ENCODE measurements at places on chromosomes 3 and 15.

DNA sequence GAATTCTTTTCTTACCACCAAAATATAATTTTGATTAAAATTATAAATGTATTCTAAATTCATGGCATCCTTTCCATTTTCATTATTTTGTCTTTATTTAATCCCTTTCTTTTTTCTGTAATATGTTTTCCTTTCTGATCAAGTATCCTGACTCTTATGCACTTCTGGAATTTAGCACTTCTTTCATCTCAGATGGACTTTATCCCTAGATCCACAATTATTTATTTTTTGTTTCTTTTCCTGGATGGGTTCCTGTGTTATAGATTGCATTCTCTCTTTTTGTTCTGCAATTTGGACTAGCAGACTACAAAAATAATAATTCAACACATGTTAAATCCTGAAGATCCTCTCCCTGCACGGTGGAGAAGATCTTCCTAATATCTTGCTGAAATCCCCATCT lies 76.9 kb upstream of the CDIN1 start:
- no peak for DNase-seq

GRCh38 chr3:52036829-52037228 lies 19.5 kb downstream of the DUSP7 start:
- DNase-seq = no peak

- no peak for DNase-seq
These were observed 37.4 kb downstream of the TNK2 start for GRCh38 chr3:195870937-195871336.

- DNase-seq = no peak
These were observed 78.1 kb downstream of the CADPS start for GRCh38 chr3:62797132-62797531.

DNA sequence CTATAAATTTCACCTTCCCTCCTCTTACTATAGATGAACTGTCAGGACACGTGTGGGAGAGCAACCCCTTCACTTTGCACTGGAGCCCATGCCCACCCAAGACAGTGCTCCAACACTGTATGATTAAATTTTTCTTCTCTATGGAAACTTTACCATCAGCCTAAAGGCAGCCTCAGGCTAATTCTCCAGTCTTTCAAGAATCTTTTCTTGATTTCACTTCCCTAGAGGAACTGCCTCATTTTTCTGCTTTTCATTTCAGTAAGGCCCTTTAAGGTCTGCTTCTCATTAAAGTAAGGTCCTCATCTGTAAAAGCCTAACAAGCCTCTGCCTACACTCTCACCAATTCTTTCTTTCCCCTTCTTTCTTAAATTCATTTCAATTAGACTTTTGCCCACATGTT lies 137.3 kb downstream of the KCNMB2 start:
- DNase-seq = no peak

DNA sequence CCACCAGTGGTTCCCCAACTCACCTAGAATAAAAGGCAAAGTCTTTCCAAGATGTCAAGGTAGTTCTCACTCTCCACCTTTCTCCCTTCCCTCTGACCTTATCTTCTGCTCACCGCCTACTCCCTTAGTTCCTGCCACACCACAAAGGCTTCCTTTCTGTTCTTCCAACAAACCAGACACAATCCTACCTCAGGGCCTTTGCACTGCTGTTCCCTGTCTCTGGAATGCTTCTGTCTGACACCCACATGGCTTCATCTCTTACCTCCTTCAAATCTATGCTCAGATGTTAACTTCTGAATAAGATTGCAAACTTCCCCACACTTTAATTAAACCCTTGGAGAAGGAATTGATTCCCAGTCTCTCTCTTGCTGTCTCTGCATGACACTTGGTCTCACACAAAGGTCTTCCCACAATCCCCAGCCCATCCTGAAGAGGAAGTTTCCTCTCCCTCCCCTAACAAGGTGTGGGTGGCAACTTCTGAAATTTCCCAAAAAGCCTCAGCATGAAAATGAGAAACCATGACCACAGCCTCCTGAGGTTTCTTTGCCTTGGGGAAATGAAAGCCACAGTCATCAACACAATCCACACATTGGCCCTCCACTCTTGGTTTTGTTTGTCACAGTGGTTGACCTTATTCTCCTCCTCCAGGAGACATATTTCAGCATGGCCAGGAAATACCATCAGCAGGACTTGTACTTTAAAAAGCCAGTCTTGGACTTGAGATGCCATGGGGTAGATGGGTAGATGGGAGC lies 3.0 kb upstream of the RYK start:
- DNase-seq = no peak

DNA sequence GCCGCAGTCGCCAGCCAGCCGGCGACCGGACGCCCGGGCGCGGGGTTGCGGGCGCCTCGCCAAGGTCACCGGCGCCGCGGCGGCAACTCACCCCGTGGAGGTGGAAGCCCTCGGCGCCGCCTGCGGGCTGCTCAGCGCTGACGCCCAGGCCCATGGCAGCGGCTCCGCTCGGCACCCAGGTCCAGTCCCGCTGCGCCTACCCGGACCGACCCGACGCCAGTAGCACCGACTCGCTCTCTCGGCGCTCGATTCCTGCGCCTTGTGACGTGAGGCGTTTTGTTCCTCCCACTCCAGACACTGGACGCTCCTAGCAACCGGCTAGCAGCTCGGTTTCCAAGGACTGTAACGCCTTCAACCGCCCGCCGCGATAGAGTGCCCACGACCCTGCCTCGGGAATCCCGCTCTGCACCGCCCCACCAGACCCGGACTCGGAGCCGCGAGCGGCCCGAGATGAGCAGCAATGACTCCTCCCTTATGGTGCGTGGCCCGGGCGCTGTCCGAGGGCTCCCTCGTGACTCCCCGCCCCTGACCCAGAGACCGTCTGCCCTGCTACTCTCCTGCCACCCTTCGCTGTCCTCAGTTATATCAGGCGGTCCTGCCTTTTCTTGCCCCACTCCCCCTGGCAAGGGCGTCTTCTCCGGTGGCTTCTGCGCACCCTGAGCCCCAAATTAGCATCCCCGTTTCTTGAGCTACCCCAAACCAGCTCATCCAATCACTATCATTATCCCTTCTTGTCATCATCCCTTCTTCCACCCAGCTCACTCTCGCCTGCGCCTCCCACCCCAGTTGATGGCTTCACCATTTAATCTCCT lies at the start of the genes GORASP1 and TTC21A:
Gene GORASP1 (minus strand): TSS at position 240 of the 812 bp plus-strand sequence. CDS start 86 bp downstream, at position 154.
Gene TTC21A (plus strand): TSS at position 293 of the 812 bp plus-strand sequence. CDS start 158 bp downstream, at position 451.
- no peak for DNase-seq

GRCh38 chr15:28914046-28914445 lies 28.3 kb downstream of the APBA2 start:
- DNase-seq = no peak

- DNase-seq = no peak
These were observed 142.8 kb upstream of the TOPAZ1 start for GRCh38 chr3:44098656-44099415.

GRCh38 chr15:56099311-56099710 lies 105.9 kb upstream of the NEDD4 start:
- DNase-seq = no peak

DNA sequence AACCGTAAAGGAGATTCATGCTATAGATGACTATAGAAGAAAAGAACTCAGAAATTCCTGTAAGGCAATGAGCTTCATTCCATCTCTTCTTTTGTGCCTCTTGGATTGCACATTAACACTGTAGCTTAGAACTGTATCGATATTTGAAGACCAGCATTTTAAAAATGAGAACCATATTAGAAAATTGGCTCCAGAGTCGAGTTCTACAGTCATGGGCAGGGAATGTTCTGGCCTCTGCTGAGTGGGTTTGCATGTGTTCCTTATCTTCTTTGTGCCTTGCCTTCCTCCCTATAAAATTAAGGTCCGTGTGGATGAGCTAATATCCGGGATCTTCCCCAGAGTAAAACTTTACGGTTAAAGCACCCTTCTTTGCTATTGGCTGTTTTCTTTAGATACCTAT lies 77.4 kb upstream of the PLCL2 start:
- DNase-seq = no peak

- no peak for DNase-seq
These were observed 1.0 kb upstream of the CHD2 start for GRCh38 chr15:92898988-92899582.

- no peak for DNase-seq
These were observed 147.4 kb downstream of the CHST2 start for GRCh38 chr3:143266927-143267326.

- no peak for DNase-seq
These were observed 36.9 kb downstream of the RFTN1 start for GRCh38 chr3:16476636-16477035.

- DNase-seq = no peak
These were observed 261.1 kb upstream of the PDZRN3 start for GRCh38 chr3:73885862-73886261.

- DNase-seq = no peak
These were observed 32.1 kb downstream of the FOXP1 start for GRCh38 chr3:71551311-71551919.

All from central memory CD8-positive, alpha-beta T cell (primary cell).